Kidney (tissue), 22 donors: ENCODE measurements at places on chromosomes 4 and X. TPM values are rescaled to one million over a fixed set of nuclear protein-coding genes. Genes with fewer than 3 reads are reported as not detected.

PGM2 gene
- 30.7 TPM for total RNA-seq

DNA sequence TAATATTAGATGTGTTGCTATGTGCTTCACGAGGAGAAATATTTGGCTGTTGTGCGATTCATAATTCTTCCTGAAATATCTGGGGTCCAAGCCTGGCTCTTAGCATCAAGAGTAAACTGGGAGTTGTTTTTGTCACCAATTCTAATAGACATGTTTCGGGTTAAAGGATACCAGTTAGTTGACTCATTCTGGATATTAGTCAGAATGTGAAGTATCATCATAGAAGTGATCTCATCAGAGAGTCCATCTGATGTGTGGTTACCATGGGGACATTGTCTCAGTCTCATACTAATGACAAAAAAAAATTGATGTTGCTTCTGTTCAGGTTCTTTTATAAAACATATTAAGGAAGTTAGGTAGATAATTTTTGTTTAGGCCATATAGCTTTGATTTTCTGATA is 57.2 kb upstream of the MTMR1 start:
- H3K36me3 ChIP-seq = peaks cover 4% of the 10 kb centered on the region
- H3K27ac ChIP-seq = no peak overlapping the region
- no peak overlapping the region for H3K4me3 ChIP-seq
- DNase-seq = no peak
- H3K27me3 ChIP-seq = no peaks in the 10 kb centered on the region
- no peaks in the 10 kb centered on the region for H3K4me1 ChIP-seq

DNA sequence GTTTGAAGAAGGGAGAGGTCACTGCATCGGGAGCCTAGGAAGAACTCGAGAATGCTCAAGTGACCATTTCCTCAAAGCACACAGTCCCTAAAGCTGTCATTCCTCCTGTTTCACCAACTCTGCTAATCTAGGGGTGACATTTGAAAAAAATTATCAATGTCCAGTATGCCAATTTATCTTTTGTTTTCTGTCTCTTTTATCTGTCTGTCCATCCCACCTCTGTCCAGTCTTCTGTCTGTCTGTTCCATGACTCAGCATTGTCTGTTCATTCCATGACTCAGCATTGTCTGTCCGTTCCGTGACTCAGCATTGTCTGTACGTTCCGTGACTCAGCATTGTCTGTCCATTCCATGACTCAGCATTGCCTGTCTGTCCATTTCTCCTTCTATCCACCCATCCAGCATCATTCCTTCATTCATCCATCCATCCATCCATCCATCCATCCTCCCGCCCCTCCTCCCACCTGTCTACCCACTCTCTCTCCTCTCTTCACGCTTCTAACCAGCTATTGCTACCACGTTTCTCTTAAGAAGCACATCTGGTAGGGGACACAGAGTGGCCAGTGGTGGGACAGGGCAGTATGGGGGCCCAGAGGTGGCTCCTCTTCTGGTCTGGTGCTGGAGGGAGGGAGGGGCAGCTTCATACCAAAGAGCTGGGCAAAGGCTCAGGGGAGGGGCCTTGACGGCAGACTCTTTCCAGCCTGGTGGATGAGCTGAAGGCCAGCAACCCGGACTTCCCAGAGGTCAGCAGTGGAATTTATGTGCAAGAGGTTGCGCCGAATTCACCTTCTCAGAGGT is 34.1 kb downstream of the HTRA3 start:
- no peak overlapping the region for H3K27ac ChIP-seq
- no peaks in the 10 kb centered on the region for H3K4me1 ChIP-seq
- DNase-seq = no peak
- H3K27me3 ChIP-seq = no peaks in the 10 kb centered on the region
- H3K36me3 ChIP-seq = no peaks in the 10 kb centered on the region
- H3K4me3 ChIP-seq = no peak overlapping the region

AKAP14 gene
- total RNA-seq = not detected

GRCh38 chr4:175335331-175335730 is 417.2 kb downstream of the ADAM29 start:
- H3K27ac ChIP-seq = no peak overlapping the region
- H3K36me3 ChIP-seq = no peaks in the 10 kb centered on the region
- H3K27me3 ChIP-seq = no peaks in the 10 kb centered on the region
- no peak overlapping the region for H3K4me3 ChIP-seq
- no peaks in the 10 kb centered on the region for H3K4me1 ChIP-seq

LDOC1 gene
- 49.0 TPM for total RNA-seq

RPL36A gene
- total RNA-seq = 148 TPM

DNA sequence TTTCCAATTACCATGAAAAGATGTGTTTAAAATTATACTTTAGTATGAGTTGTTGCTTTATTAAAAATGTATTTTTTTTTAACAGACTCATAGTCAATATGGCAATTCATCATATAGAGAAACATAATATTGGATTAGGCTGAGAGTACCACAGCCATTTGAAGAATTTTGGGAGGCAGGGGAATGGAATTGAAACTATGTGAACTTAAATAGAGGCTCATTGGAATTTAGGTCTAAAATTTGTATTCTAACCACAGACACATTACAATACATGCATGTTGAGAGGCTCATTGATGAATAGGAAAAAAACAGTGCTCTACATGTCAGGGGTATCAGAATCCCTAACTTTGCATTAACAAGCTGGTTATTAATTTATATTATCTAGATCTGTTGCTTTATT is 269.6 kb downstream of the DKK2 start:
- no peaks in the 10 kb centered on the region for H3K36me3 ChIP-seq
- no peaks in the 10 kb centered on the region for H3K4me1 ChIP-seq
- DNase-seq = no peak
- H3K27me3 ChIP-seq = no peaks in the 10 kb centered on the region
- no peak overlapping the region for H3K4me3 ChIP-seq

DNA sequence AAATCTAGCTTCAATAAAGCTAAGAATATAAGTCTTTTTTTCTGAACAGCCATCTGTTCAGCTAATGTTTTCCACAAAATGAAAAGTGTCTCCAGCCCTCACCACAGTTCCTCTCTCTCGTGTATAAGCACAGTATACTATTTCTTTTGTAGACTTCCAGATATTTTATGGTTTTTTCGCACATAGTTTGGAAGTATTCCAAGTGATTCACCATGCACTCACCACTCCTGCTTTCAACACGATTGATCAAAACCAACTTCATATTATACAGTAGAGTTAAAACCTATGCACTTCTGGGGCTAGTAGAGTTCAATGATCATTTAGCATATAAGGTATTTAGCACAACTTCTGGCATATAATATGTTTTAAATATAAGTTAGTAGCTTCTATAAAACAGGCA is 105.8 kb upstream of the DCAF12L1 start:
- H3K4me1 ChIP-seq = no peaks in the 10 kb centered on the region
- H3K36me3 ChIP-seq = no peaks in the 10 kb centered on the region
- DNase-seq = no peak
- no peak overlapping the region for H3K4me3 ChIP-seq
- H3K27ac ChIP-seq = no peak overlapping the region

- no peaks in the 10 kb centered on the region for H3K4me1 ChIP-seq
- no peak overlapping the region for H3K27ac ChIP-seq
- H3K4me3 ChIP-seq = no peak overlapping the region
- H3K36me3 ChIP-seq = no peaks in the 10 kb centered on the region
- DNase-seq = no peak
Measured at GRCh38 chr4:7461230-7461629, 26.5 kb upstream of the PSAPL1 start.

DNA sequence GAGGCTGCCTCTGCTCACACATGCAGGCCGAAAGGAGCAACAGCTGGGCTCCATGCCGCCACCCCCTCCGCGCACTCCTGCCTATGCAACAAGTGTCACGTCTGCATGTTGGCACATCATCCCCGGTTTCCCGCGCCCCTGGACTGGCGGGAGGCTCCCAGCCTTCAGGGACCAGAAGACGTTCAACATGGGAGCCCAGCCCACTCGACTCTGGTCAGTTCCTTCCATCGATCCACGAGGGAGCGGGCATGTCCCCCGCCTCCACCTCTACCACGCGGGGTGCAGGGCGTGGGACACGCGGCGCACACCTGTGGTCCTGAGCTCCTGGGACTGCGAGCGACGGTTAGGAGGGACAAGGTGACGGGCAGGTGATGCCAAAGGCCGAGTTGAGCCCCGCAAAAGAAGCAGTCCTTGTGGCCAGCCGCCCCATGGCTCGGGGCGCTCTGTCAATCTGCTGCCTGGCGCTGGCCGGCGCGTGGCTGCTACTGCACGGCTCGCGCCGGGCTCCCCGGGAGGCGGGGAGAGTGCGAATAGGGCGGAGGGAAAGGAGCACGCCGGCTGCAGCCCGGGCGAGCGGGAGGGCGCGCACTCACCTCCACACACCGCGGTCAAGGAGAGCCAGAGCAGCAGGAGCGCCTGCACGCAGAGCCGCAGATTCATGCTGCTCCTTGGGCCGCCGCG is 645 bp downstream of the APLN start:
- peak overlapping the region; percentile 53 for H3K4me3 ChIP-seq
- no peak overlapping the region for H3K27ac ChIP-seq
- H3K27me3 ChIP-seq = no peaks in the 10 kb centered on the region
- peak; percentile 67 for DNase-seq
- H3K4me1 ChIP-seq = no peaks in the 10 kb centered on the region

- H3K27me3 ChIP-seq = no peaks in the 10 kb centered on the region
- H3K4me3 ChIP-seq = no peak overlapping the region
- no peak overlapping the region for H3K27ac ChIP-seq
- no peaks in the 10 kb centered on the region for H3K36me3 ChIP-seq
Measured at GRCh38 chr4:186074189-186074588, 5.2 kb downstream of the TLR3 start.

DNA sequence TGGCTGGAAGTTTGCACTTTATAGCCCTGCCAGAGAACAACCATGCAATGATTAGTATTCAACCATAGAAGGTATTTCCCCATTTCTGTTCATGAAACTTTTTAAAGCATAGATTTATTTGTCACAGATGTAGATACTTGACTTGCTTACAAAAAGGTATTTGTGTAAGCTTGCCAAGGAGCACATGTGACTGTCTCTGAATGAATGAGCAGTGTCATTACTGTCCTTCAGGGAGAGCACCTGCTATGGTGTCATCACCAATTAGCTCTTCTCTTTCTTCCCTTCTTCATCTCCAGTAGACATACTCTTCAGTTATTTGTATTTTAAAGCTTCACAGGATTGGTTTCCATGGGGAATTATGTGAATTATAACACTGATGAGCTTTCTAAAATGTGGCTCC is 1064.7 kb upstream of the GRIA3 start:
- H3K4me1 ChIP-seq = no peaks in the 10 kb centered on the region
- H3K36me3 ChIP-seq = no peaks in the 10 kb centered on the region
- H3K27me3 ChIP-seq = no peaks in the 10 kb centered on the region
- DNase-seq = no peak
- H3K4me3 ChIP-seq = no peak overlapping the region

- H3K27me3 ChIP-seq = no peaks in the 10 kb centered on the region
- DNase-seq = no peak
- H3K36me3 ChIP-seq = no peaks in the 10 kb centered on the region
- H3K4me1 ChIP-seq = no peaks in the 10 kb centered on the region
Measured at GRCh38 chr4:158282252-158282651, 72.0 kb downstream of the TMEM144 start.

GRCh38 chr4:55396308-55397125 is 760 bp downstream of the TMEM165 start:
- peak overlapping the region; percentile 88 for H3K4me3 ChIP-seq
- peaks cover 10% of the 10 kb centered on the region for H3K4me1 ChIP-seq
- peak overlapping the region; percentile 95 for H3K27ac ChIP-seq

- no peak overlapping the region for H3K27ac ChIP-seq
- no peaks in the 10 kb centered on the region for H3K4me1 ChIP-seq
- no peaks in the 10 kb centered on the region for H3K36me3 ChIP-seq
- no peak overlapping the region for H3K4me3 ChIP-seq
- no peaks in the 10 kb centered on the region for H3K27me3 ChIP-seq
Measured at GRCh38 chrX:76893930-76894329, 466.4 kb downstream of the MAGEE1 start.

GRCh38 chr4:162803378-162803777 is 363.3 kb downstream of the NAF1 start:
- H3K4me3 ChIP-seq = no peak overlapping the region
- H3K4me1 ChIP-seq = no peaks in the 10 kb centered on the region
- no peaks in the 10 kb centered on the region for H3K36me3 ChIP-seq
- H3K27me3 ChIP-seq = no peaks in the 10 kb centered on the region
- H3K27ac ChIP-seq = no peak overlapping the region

DNA sequence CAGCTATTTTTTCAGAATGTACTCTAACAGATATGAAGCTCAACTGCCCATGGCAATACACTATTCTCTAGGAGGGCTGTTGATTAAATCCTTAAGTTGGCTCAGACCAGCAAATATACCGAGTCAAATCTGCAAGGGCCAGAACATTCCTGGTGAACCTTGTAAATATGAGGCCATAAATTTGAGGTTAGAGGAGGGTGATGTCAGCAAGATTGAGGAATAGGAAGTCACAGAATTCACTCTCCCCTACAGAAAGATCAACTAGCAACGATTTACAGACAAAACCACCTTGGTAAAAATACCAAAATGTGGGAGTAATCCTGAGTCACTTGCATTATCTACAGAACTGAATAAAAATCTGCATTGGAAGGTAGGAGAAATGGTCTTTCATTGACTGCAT is 399.3 kb downstream of the GPM6A start:
- DNase-seq = no peak
- H3K36me3 ChIP-seq = no peaks in the 10 kb centered on the region

- H3K27ac ChIP-seq = no peak overlapping the region
- H3K27me3 ChIP-seq = no peaks in the 10 kb centered on the region
- DNase-seq = no peak
Measured at GRCh38 chr4:156778606-156779005, 193.0 kb downstream of the PDGFC start.
